Stimulated activated CD8-positive, alpha-beta memory T cell treated with anti-CD3 and anti-CD28 coated beads, Interleukin-4, amount 100 ng/mL, for 48 hours (primary cell): ENCODE measurements at places on chromosomes 13 and 19.
A peak's percentile ranks its signal among the peaks of the same experiment; 100 is the strongest.

- peak; percentile 42 for DNase-seq
Measured at GRCh38 chr13:30466358-30466714, 600 bp upstream of the HMGB1 start.

GRCh38 chr13:67235265-67235664 is 5.1 kb upstream of the PCDH9 start:
- DNase-seq, result no peak

GRCh38 chr13:83878691-83879430 is 3.4 kb downstream of the SLITRK1 start:
- DNase-seq, result no peak

- no peak for DNase-seq
Measured at GRCh38 chr19:42426643-42427042, 545 bp downstream of the LIPE start.

GRCh38 chr13:33080972-33081590 is 64.9 kb downstream of the KL start:
- no peak for DNase-seq
